Activated CD4-positive, alpha-beta T cell treated with anti-CD3 and anti-CD28 coated beads, Interleukin-2, Interleukin-4, amounts not matched to agents 100 ng/mL and 50 ng/mL, durations not matched to agents 16 hours and 8 hours (primary cell): ENCODE measurements at places on chromosomes 6 and 20.

- DNase-seq, result no peak
These were observed 208.4 kb downstream of the MYLK4 start for GRCh38 chr6:2542101-2542857.

DNA sequence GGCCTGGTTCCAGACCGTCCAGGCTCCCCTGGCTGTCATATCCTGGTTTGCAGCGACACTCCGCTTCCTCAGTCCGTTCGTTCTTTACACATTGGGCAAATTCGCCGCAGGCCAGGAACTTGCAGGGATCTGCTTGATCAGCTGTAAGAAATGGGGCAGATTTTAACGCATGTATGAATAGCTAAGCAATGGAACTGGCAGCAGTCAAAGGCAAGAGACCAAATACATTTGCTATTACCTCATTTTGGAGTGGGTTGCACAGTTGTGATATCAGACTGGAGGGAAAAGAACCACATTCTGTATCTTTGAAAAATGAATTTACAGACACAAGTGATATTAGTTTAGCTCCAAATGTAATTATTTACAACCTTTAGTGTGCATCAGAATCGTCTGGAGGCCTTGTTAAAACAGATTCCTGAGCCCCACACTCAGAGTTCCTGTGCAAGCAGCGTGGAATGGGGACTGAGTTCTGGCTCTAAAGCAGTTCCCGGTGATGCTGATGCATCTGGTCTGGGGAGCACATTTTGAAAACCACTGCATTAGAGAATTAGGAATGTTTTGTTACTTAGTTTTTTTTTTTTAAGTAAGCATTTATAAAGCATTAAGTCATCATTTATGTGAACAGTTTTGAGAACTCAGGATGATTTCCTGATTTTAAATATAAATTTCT, 141.3 kb downstream of the IMPG1 start:
- no peak for DNase-seq

DNA sequence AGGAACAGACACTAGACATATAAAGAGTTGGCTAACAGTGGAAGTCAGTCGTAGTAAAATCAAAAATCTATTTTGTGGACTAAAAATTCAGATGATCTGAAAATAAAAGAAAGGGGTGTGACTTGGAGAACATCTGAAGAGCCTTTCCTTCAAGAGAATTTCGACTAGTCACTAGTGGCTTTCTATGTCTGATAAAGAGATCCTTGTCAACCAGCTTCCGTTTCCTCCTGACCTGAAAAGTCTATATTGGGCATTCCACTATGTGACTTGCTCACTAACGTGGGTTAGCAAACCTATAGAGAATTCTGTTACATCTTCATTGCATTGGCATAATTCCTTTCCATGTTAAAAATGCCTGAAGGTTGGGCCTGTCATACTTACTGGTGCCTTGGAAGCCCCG, 25.9 kb downstream of the TRAF3IP2 start:
- DNase-seq, result no peak

DNA sequence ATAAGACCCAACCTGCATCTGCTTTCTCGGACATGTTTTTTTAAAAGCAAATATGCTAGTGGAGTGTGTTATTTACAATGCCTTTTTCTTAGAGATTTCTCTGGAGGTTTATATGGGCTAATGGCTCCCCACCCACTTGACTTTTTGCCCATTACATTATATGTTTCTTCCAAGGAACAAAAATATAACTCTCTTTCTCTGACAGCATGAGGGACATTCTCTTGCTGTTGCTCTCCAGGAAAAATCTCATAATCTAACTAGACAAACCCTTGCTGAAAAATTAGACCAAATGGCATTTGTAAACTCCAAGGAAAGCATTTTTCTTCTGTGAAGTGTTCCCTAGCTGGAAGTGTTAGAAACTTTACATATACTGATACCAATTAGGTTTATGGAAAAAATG, 213.7 kb downstream of the PRL start:
- DNase-seq, result no peak

GRCh38 chr6:42372699-42373098, 79.0 kb downstream of the TRERF1 start:
- DNase-seq, result no peak

DNA sequence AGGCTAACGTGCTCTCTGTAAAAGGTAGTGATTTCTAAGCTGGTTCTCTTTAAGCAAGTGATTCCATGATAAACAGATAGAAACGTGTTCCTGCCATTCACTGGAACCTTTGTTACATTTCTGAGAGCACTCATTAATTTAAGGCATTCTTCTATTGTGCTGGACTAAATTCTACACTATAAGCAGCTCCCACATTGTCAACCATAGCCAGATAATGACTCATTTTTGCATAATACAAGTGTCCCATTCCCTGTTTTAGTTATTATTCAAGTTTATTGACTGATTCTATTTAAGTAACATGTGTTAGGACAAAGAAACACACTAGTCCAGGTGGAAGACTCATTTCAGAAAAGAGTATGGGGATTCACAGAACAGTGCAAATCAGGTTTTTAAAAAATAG, 13.5 kb upstream of the XRN2 start:
- DNase-seq, result no peak

- DNase-seq, result no peak
These were observed 636.0 kb upstream of the PTCHD4 start for GRCh38 chr6:48747040-48747439.

DNA sequence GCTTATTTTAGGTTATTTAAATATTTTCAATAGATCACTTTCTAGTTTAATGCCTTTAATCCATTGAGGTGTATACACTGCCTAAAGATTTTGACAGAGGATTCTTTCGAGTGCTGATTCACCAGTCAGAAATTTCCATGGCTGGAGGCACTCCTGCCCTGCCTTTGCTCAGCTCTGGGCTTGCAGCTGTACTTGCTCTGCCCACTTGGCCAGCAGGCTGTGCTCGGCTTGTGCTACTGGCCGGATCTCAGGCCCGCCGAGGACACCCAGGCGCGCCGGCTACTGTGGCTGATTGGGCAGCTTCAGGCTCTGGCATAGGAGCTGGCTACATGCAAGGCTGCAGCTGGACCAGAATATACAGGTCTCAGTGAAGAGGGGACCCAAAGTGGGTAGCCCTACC, 675.1 kb upstream of the MMS22L start:
- DNase-seq, result no peak

DNA sequence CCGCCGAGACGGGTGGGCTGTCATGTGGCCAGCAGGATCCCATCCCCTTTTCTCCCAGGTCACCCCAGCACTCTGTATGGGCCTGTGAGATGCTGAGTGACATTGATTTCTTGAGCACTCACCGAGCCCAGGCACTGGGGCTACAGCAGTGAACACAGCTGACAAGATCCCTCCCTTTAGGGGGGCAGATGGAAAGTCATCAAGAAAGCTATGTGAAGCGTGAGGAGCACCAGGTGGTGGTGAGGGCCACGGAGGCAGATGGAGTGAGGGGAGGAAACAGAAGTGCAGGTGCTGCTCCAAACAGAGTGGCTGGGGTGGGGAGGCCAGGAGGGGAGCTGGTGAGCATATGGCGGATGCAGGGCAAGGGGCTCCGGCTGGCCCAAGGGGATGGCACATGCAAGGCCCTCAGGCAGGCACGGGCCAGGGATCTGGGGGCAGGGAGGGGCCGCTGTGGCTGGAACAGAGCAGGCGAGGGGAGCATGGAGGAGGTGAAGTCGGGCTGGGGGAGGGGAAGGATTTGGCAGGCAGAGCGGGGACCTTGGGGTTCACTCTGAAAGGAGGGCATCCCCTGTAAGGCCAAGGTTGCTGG, 184.0 kb downstream of the BMP7 start:
- DNase-seq, result no peak

DNA sequence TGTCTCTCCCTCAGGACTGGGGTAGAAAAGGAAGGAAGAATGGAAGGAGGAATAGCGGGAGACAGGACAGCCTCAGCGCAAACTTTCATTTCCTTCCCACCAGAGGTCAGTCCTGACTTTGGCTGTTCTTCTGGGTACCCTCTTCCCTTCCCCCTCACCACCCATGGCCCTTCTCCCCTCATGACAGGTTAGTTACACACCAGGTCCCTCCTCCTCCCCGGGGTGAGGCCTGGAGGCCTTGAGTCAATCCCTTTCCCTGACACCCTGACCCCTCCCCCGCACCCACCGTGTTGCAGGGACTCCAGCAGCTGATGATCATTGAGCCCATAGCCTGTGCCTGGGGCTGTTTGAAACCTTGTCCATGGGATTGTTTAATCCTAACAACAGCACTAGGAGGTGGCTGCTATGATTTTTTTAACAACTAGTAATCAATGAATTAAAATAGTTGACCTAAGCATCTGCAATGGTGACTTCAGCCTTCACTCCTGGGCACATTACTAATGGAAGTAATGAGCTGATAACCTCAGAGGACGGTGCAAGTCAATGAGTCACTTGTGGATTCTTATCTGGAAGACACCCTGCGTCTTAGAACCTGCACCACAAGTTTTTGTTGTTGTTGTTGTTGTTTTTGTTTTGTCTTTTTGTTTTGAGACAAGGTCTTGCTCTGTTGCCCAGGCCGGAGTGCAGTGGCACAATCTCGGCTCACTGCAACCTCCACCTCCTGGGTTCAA, 46.6 kb upstream of the CCDC167 start:
- DNase-seq, result no peak

DNA sequence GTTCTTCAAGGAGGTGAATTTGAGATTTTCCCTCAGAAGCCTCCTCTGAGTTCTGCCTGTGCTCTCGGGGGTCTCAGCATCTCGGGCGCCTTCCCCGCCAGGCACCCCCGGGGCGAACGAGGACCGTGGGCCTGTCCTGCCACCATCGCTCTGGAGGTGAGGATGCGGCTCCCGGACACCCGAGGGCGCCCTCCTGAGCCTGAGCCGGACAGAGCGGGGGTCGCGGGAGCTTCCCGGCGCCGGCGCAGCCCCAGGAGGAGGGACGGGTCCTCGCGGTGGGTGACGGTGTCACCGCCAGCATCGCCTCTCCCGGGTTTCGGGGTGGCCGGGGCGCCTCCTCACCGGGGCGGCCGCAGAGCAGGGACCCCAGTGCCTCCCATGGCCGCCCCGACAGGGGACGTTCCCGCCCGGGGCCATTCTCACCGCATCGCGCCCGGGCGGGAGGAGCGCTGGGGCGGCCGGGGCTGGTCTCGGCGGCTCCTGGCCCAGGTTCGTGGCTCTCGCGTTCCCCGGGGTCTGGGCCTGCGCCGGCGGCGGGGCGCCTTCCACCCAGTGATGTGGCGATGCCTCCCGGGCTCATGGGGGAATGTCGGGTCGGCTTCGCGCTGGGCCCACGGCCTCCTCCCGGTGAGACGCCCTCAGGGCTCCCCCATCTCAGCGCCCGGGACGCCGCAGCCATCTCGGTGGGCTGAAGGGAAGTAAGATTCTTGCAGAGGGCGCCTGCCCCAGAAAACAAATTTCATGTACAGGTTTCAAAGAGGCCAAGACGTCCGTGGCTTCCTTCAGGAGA, 210.5 kb downstream of the ERMARD start:
- DNase-seq, result no peak

GRCh38 chr20:38877483-38877882, 48.7 kb upstream of the FAM83D start:
- DNase-seq, result no peak

DNA sequence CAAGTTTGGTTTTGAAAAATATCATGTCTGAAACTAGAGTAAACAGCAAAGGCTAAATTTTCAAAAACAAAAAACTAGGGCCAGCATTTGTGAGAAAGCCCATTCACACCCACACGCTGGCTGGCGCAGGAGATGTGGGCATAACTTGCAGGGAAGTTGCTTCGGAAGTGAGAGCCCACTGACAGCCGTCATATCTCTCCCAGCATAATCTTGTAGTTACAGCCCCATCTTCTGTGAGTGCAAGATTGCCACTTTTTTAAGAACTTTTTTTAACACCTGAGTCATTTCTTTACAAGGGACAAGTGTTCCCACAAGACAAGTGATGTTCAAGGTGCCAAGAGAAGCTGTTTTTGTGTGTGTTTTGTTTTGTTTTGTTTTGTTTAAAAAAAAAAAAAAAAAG, 212.5 kb upstream of the CNR1 start:
- DNase-seq, result no peak

DNA sequence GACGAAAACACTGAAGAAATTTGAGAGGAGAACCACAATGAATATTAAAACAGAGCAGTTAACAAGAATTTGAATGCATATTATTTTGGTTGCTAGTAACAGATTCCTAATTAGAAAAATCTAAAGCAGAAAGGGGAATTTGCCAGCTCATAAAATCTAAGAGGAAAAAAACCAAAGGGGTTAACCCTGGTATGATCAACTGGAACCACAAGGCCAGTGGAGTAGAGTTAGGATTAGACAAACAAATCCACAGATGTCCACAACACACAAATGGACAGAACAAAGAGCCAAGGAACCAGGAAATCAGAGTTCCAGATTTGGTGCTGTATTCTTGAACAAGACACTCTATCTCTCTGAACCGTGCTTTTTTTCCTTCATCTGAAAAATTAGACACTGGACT, 195.0 kb downstream of the TASP1 start:
- DNase-seq, result no peak

- no peak for DNase-seq
These were observed 169.1 kb upstream of the CDYL start for GRCh38 chr6:4606821-4607704.

DNA sequence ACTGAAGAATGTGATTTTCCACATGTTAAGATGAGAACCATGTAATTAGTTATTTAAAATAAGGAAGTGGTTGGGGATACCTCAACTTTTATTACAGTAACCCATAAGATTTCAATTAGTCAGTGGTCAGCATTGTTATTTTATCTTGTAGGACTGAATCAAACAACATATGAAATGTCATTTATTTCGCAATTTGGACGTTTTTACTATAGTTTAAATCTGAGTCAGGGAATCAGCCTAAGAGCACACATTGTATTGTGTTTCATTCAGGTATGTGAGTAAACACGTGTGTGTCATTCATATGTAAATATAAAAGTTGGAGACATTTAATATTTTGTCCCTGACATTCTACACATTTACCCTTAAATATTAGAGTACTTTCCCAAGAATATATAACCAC, 1418.7 kb downstream of the GRIK2 start:
- DNase-seq, result no peak

GRCh38 chr6:12836009-12836408, 119.4 kb downstream of the PHACTR1 start:
- no peak for DNase-seq

DNA sequence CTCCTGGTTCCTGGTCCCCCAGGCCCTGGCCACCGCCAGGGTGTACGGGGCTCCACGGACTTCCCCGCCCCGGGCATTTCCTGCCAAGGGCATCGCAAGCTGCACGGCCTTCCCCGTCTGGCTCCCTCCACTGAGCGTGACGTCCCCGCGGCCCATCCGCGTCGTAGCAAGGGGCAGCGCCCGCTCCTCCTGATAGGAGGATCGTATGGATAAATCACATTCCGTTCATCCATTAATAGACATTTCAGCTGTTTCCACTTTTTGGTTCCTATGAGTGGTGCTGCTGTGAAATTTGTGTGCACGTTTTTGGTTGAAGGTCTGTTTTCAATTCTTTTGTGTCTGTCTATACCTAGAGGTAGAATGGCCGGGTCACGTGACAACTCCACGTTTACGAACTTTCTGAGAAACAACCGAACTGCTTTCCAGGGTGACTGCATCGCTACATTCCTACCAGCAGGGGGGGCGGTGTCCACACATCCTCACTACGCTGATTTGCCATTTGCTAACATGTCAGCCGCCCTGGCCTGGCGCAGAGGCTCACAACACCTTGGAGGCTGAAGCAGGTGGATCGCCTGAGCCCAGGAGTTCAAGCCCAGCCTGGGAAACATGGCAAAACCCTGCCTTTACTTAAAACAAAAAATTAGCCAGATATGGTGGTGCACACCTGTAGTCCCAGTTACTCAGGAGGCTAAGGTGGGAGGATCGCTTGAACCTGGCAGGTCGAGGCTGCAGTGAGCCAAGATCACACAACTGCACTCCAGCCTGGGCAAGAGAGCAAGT, 37.7 kb downstream of the KCNQ2 start:
- DNase-seq, result peak; percentile 79
